ENCODE measurements at places on chromosomes 3 and 15.

DNA sequence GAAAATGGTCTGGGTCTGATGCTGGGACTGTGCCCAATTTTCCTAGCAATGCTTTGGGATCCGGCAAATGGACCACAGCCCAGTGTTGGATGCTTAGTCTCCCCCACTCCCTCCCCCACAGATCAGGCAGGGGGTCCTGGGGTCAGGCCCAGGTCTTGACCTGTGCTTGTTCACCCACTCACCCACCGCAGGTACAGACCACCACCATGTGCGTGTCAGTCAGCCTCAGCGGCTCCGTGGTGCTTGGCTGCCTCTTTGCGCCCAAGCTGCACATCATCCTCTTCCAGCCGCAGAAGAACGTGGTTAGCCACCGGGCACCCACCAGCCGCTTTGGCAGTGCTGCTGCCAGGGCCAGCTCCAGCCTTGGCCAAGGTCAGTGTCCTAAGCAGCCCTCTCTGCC lies 10.6 kb downstream of the GRM2 start:
- no peak for DNase-seq

DNA sequence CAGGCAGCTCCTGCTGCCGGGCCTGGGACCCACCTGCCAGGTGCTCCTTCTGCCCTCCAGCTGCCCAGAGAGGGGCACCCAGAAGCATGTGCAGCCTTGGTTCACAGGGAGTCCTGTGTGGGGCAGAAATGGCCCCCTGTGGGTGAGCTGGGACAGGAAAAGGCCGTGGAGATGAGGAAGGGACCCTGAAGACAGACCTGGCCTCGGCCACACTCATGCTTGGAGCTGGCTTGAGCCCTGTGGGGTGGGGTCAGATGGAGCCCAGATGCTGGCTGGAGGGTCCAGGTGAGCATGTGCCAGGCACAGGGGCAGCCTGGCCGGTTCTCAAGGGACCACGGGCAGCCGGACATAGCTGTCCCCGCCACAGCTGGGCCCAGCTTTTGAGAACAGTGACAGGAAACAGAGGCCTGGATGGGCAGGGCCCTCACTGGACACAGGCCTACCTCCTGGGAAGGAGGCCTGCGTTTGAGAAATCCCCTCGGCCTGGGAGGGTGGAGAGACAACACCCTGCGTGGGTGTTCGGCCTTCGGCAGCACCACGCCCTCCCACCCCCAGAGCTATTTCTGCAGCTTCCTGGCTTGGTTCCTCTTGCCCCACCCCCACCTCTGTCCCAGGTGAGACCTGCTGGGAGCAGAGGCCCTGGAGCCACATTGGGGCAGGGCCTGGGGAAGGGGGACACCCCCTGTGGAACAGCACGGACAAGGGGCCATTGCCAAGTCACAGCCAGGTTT lies 132.6 kb upstream of the MEF2A start:
- DNase-seq: no peak

DNA sequence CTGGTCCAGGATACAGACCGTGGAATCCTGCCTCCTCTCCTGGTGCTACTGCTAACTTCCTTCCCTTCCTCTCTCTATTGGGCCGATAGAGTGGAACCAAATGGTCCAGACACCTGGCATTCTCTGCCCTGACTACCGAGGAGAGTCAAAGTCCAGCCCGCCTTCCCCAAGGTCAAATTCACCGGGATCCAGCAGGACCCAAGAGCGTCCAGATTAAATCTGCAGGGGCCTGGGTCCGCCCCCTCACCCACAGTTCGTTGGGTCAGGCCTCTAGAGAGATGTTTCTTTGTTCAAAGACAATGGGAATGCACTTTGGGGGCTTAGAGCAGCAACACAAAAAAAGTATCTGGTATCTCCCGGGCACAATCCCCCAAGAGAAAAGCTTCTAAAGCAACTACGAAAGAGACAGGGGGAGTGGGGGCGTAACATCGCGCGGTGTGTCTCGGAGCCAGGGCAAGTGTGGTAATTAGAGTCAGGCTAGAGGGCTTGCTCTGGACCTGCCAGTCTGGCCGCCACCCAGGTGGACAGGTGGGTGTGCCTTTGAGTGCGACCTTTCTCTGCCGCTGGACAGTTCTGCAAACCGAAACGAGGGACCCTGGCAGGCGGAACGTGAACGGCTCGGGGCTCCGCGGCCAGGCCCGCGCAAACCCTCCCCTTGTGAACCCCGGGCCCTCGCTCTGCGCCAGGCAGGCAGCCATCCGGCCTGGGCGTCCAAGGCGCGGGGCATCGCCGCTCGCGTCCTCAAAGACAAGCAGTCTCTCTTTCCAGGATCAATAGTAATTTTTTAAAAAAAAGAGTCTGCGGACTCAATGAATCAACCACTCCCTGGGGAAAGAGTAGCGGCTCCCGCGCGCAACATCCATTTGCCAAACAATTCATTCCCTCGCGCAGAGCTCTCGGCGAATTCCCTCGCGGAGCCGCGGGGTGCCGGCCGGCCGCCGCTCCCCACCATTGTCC lies 806 bp downstream of the KLHL25 start:
- DNase-seq: no peak

DNA sequence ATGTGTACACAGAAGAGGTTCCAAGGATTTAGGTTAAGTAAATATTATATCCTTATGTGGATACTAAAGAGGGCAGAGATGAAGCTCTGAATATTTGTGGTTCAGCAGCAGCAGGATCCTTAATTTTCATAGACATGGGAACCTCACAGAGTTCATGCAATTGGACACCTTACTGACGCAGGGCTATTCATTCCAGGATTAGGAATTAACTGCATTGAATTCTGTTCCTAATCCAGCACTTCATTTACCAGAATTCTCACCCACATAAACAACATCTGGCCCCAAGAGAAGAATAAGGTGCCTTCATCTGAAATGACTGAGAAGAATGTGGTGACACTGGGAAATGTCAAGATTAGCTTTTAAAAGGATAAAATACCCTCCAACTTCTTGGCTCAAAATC lies 62.4 kb downstream of the ADAMTS9 start:
- DNase-seq: no peak

GRCh38 chr3:112354642-112355306 lies 21.8 kb downstream of the CD200 start:
- DNase-seq: no peak

- no peak for DNase-seq
Observed at GRCh38 chr3:128367761-128368160, 98.9 kb downstream of the DNAJB8 start.

- DNase-seq: no peak
Observed at GRCh38 chr3:114005481-114005880, 50.8 kb downstream of the CCDC191 start.

DNA sequence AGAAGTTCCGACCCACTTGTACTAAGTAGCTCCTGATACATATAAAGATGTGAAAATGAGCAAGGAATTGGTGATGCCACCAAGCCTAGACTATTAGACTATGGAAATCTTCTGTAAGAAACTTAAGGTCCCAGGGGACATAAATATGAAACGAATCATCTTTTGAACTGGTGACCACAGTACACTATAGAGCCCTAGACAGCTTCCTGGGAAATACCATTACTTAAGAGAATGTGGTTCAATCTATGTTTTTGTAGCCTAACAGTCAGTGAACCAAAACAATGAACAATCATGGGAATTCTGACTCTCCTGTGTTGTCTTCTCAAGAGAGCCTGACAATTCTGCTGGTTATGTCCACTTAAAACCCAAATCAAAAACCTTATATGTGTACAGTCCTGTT lies 191.6 kb downstream of the GREM1 start:
- DNase-seq: no peak

DNA sequence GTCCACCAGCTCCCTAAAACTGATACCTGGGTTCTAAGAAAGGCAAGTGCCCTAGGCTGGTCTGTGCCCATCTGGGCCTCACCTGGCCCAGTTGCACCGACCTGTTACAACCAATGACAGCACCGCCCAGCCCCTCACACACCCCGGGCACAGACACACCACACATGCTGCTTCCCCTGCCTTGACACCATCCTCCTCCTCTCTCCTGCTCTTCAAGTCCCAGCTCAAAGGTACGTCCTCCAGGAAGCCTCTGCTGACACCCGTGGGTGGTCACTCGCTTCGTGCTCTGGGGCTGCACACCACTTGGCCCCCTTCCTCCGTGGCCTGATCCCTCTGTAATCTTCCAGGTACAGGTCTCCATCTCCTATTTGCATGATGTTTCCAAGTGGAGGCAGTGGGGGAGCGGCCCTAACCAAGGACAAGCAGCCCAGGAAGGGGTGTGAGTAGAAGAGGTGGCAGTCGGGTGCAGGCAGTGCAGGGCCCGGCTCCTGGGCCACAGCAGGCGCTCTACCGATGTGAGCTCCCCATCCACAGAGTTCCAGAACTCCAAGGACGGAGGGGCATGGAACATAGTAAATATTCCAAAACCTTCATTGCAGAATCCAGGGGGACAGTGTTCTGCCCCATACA lies 144.6 kb downstream of the NUP210 start:
- no peak for DNase-seq

GRCh38 chr15:48913141-48913540 lies 35.2 kb downstream of the EID1 start:
- DNase-seq: no peak

DNA sequence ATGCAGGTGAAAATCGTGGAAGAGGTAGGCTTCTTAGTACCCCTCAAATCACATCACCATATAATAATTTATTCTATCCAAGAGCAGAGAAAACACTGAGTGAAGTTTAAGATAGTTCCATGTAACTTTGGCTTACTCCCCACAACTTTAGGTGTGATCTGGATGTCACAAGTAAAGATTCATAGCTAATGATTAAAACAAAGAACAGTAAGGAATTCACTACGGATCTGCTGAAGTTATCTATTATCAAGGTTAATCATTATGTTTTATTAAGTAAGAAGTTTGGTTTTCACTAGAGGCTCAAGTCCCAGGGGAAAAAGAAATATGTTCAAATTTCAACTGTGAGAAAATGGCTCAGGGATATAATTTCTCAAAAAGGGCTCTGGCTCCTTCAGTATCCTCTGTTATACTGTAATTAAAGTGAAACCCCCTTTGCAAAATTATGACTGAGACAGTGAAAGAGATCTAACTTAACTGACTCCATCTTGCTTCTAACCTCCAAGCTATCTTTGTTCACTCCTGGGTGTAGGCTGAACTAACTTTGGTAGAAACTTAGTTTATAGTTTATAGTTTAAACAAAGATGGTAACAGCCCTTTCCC lies 17.1 kb downstream of the CD80 start:
- DNase-seq: no peak

GRCh38 chr3:108953210-108953609 lies 469 bp downstream of the GUCA1C start:
- no peak for DNase-seq

- DNase-seq: no peak
Observed at GRCh38 chr15:39471785-39472574, 108.9 kb upstream of the THBS1 start.

GRCh38 chr3:44016818-44017217 lies 224.9 kb upstream of the TOPAZ1 start:
- no peak for DNase-seq

DNA sequence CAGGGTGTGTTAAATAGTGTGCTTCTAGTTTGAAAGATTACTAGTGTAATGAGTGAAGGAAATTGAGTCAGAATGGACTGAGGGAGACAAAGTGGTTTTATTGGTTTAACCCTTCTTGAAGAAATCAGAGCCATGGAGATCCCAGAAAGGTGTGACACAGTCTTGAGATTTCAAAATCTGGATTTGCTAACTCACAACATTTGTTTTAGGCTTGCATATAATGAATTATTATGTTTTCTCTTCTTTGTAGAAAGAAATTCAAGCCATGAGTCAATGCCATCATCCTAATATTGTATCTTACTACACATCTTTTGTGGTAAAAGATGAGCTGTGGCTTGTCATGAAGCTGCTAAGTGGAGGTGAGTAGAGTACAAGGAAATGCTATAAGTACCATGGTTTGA lies 25.1 kb downstream of the OXSR1 start:
- no peak for DNase-seq

DNA sequence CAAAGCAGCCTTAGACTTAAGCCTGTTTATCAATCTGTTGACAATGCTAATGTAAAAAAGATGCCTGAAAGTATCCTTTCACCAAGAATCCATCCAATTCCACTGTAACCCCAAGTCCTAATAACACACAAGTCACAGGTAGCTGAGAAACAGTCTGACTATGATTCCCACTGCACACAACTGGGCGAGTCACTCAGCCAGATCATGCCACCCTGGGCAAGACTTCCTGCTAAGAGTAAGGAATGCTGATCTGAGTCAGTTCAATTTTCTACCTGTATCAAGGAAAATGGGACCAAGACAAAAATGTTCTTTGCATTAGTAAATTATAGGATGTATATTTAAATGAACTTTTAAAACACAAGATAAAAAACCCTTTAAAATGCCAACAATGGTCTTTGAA lies 33.3 kb downstream of the NPTN start:
- DNase-seq: no peak

DNA sequence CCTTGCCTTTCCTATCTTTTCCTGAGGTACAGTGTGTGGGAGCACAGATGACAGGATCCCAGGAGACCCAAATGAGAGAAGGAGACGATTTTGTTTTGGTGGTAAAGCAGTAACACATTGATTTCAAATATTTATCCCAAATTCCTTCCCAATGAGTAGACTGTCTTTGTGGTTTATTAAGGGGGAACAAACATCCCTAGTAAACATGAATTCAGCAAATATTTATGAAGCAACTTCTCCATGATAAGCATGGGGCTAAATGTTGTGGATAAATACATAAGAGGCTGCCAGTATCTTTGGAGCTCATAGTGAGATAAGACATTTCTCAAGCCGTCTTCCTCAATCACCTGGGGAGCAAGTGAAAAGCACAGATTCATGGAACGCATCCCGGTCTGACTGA lies 460.8 kb upstream of the CFAP20DC start:
- no peak for DNase-seq

DNA sequence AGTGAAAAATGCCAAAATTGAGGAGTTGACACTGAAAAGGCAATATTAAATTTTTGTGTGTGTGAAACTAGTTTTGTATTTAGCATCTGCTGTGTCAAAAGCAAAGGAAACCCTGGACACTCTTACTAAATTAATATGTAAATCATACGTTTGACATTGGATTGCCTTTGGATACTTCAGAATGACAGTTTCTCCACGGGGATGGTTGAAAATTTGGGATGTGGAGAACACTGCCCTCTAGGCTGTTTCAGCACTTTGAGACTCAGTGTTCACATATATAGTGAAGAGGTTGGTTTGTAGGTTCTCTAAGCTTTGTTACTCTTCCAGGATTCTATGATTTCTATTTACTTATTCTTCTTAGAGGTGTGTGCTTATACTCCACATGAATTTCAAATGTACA lies 3.0 kb downstream of the ROBO2 start:
- peak; percentile 42 for DNase-seq

DNA sequence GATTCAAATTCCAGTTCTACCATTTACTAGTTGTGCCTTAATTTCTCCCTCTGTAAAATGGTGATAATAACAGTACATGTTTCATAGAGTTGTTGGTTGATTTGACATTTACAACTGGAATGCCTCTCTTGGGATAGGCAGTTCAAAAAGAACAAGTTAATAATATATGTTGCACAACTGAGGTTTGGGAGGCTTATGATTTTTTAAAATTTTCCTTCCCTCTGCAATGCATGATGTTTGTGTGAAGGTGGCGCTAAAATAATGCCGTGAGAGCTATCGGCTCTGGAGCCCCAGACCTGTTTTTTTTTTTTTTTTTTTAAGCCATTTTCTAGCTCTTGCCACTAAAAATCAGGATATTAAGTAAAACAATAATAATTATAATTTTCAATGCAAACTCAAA lies 18.6 kb downstream of the DNAJB11 start:
- DNase-seq: no peak

- peak; percentile 30 for DNase-seq
Observed at GRCh38 chr3:42501681-42502428, 588 bp upstream of the VIPR1 start.
